ENCODE measurements at places on chromosomes 5 and 9.

DNA sequence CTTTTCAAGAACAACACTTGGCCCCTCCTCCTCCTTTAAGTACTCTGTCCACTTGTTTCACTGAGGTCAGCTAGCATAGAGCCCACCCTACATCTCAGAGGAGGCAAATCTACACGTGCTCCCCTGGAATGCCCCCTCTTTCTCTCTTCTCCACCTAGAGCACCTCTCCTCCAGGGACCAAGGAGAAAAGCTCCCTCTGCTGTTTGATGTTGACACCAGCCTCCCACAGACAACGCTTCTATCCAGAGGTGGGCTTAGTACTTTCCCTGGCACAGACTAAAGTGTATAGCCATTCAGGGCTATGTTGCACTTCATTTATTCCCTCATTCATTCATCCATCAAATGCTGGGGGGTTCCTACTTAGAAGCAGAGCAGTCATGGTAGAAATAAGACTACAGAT lies 68.2 kb upstream of the TAF1L start:
- DNase-seq: no peak

DNA sequence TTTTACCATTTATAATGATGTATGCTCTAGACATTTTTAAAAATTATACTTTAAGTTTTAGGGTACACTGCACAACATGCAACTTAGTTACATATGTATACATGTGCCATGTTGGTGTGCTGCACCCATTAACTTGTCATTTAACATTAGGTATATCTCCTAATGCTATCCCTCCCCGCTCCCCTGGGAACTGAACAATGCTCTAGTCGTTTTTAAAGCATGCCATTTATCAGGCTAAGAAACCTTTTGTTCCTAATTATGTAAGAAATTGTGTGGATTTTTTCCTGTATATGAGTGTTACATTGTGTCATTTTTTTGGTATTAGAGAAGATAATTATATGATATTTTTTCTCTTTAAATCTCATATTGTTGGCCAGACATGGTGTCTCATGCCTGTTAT lies 72.8 kb upstream of the SGCD start:
- no peak for DNase-seq

GRCh38 chr5:179762781-179763176 lies 30.2 kb downstream of the MAML1 start:
- DNase-seq: no peak

GRCh38 chr9:26033336-26033735 lies 355.1 kb upstream of the TUSC1 start:
- no peak for DNase-seq

DNA sequence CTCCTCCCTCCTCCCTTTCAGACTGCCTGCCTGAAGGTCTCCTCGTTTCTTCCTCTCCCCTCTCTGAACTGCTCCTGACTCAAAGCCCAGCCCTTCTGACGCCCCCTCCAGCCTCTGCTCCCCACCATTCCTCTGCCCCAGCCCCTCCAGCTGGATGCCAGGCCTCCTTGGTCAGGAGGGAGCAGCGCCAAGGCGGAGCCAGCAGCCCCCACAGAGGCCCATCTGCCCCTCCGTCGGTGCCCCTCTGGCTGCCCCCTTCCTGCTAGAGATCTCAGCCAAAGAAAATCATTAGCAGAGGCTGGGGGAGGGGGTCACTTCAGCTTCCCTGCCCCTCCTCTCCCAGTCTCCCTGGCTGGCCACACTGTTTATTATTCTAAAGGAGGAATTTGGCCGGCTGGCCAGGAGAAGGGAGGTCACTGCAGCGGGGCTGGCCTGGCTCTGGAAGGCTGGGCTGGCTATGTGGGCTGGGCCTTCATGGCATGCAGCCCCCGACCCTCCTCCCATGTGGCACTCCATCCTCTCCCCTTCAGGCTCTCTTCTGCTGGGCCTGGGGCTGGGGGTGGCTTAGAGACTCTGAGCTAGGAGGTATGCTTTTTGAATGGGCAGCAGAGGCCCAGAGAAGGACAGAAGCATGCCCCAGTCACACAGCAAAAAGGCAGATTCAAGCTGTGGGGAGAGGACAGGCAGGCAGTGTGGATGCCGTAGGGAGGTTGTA lies 16.9 kb downstream of the PDGFRB start:
- DNase-seq: no peak

DNA sequence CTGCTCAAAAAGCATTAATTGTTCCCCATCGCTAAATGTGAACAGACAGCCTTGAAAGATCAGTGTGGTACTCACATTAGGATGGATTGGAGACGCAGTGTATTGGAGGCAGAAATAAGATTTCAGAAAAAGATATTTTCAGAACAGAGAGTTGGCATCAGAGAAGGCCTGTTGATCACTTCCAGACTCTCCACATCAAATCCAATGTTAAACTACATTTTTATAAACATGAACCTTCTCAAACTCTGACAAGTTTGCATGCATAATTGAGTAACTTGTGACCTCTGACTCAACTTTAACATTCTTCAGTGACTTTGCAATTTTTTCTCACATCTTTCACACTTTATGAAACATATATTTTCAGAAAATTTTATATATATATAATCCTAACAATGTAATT lies 919.6 kb upstream of the SEMA6A start:
- no peak for DNase-seq

- no peak for DNase-seq
Observed at GRCh38 chr9:76313771-76314170, 80.5 kb downstream of the RFK start.

GRCh38 chr5:166795756-166796155 lies 1495.7 kb upstream of the WWC1 start:
- no peak for DNase-seq

DNA sequence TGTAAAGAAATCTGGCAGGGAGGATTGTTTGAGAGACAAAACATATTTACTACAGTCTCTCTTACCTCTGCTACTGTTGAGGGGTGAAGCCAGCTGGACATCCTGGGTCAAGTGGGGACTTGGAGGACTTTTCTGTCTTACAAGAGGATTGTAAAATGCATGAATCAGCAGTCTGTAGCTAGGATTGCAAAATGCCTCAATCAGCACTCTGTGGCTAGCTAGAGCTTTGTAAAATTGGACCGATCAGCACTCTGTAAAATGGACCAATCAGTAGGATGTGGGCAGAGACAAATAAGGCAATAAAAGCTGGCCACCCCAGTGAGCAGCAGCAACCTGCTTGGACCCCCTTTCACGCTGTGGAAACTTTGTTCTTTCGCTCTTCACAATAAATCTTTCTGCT lies 995.8 kb upstream of the CDH6 start:
- DNase-seq: no peak

DNA sequence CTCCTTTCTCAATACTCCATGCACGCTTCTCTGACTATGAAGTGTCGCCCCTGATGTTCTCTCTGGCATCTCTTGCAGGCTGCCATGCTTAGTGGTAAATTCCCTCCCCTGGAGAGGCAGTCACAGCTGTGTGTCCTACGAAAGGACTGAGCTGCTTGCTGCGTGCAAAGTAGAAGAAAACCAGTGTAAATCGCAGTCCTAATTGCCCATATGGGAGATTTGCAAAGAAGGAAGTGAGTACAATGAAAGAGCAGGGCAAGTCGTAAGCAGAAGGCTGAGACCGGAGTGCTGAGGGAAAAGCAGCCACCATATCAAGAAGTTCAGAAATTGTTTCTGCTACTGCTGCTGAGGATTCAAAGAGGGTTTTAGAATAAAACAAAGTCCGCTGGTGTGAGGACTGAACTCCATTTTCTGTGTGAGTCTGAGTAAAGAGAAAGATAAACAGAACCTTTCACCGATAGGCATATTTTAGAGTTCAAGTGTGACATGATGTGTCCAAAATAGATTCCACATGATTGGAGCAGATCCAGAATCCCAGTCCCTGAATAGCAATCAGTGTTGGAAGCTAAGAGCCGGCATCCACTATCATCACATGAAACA lies 507.8 kb upstream of the MPDZ start:
- no peak for DNase-seq

DNA sequence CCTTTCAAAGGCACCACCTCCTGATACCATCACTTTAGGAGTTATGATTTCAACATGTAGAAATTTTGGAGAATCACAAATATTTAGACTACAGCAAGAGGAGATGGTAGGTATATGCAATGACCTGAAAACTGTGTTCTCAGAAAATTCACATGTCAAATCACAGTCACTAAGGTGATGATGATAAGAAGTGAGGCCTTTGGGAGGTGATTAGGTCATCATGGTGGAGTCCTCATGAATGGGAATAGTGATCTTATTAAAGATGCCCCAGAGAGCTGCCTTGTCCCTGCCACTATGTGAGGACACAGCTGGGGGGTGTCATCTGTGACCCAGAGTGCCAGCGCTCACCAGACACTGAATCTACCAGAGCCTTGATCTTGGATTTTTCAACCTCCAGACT lies 513.5 kb upstream of the TUSC1 start:
- DNase-seq: no peak

- no peak for DNase-seq
Observed at GRCh38 chr9:100101608-100102007, 2.6 kb downstream of the INVS start.
